Activated CD4-positive, alpha-beta T cell treated with anti-CD3 and anti-CD28 coated beads, Interleukin-2, amount 50 U/mL, for 24 hours (primary cell): ENCODE measurements at places on chromosomes 4 and X.

DNA sequence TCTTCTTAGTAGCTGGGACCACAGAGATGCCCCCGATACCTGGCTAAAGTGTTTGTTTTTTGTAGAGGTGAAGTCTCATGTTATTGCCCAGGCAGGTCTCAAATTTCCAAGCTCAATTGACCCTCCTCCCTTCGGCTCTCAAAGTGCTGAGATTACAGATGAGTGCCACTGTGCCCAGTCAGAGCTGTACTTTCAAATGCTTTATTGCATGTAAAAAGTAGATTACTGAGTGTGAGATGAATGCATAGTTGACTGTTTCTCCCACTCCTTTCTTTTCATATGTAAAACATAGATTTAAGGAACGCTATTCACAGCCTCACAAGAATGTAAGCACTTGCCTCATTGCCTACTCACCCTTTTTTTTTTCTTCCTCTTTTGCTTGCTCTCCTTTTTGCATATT is 984.4 kb upstream of the PABPC4L start:
- DNase-seq: no peak

GRCh38 chrX:101759000-101759399 is 99.3 kb upstream of the ARMCX2 start:
- DNase-seq: no peak

DNA sequence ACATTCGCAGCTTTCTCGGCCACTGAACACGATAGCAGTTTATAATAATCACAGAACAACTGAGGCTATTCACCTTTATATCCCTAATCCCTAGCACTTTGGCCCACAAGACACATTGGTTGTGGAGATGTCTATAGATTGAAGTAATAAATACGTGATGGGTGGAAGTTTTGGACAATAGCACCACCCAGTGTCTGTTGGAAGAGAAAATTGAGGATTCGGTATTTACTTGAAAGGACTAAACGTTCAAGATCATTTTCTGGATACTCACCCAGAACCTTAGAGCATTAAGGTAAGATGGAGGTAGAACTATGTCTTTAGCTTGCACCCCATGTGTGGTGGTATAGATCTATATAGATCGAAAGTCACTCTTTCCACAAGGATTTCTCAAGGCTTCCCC is 787 bp upstream of the TMSB15A start:
- DNase-seq: no peak

GRCh38 chr4:74018771-74019170 is 19.7 kb downstream of the CXCL3 start:
- DNase-seq: no peak

- DNase-seq: no peak
Measured at GRCh38 chr4:168900080-168900479, 110.0 kb downstream of the CBR4 start.

DNA sequence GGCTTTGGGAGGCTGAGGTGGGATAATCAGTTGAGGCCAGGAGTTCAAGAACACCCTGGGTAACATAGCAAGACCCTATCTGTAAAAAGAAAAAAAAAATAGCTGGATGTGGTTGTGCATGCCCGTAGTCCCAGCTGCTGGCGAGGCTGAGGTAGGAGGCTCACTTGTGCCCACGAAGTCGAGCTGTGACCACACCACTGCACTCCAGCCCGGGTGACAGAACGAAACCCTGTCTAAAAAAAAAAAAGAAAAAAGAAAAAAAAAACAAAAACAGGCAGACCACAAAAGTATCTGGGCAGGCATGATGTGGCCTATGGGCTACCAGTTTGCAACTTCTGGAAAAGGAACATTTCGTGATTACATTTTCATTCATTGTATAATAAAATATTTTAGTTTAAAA is 38.1 kb upstream of the RASGEF1B start:
- DNase-seq: no peak

DNA sequence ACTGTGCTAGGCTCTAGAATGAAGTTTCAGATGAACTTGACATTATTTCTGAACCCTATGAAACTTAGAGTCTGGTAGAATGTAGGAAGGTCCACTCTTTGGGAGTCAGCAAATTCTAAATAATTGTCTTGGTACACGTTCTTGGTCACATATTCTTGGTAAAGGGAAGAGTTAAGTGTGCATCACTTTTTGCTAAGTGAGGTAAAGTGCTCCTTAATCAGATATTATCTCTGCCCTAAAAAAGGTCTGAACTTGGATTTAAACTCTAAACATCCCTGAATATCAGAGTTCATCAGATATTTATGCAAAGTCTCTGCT is 7.2 kb downstream of the OCIAD2 start:
- DNase-seq: no peak

DNA sequence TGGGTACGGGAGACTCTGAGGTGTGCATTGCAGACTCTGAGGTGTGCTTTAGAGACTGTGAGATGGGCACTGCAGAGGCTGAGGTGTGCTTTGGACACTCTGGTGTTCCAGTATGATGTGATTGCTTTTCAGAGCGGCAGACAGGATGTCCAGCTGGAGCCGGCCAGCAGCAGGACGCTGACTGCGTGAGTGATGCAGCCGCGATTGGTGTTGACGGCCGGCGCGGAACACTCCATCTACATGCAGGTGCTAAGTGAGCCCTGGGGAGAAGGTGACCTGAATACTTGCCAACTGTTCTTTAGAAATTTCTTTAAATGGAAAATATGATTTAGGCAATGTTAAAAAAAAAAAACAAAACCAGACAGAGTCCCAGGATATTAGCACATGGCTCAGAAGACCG is 103.1 kb upstream of the PPP2R3B start:
- no peak for DNase-seq

GRCh38 chr4:78156520-78156919 is 99.4 kb downstream of the FRAS1 start:
- no peak for DNase-seq
